ENCODE measurements at places on chromosomes 1 and 21. TPM values are rescaled to one million over a fixed set of nuclear protein-coding genes. Genes with fewer than 3 reads are reported as not detected.

The PPIH gene
- total RNA-seq, result 26.0 TPM

The SYTL1 gene
- 0.09 TPM for total RNA-seq

The MRPS21 gene
- 15.8 TPM for total RNA-seq

The PTTG1IP gene
- 233 TPM for total RNA-seq

The TAL1 gene
- total RNA-seq, result 0.08 TPM

The SLC2A5 gene
- 0.90 TPM for total RNA-seq

The DNALI1 gene
- 13.7 TPM for total RNA-seq

The NR0B2 gene
- not detected for total RNA-seq

The CLEC20A gene
- not detected for total RNA-seq

The SRGAP2B gene
- total RNA-seq, result 99.2 TPM

The SAMSN1 gene
- total RNA-seq, result not detected

The METTL25B gene
- total RNA-seq, result 10.9 TPM

The MYOG gene
- not detected for total RNA-seq

The NPPB gene
- not detected for total RNA-seq

The TNFRSF1B gene
- 10.7 TPM for total RNA-seq

The ETV3L gene
- not detected for total RNA-seq

The GUCA2B gene
- not detected for total RNA-seq

The SYNC gene
- total RNA-seq, result 141 TPM

The MAEL gene
- total RNA-seq, result not detected

The HAPLN2 gene
- total RNA-seq, result not detected

The MSH4 gene
- 0.16 TPM for total RNA-seq

The AUNIP gene
- total RNA-seq, result 4.8 TPM

The FAM163A gene
- total RNA-seq, result not detected

The SIK1 gene
- 4.4 TPM for total RNA-seq

The SPRR2G gene
- total RNA-seq, result not detected

The RYR2 gene
- total RNA-seq, result 0.25 TPM

The IVL gene
- not detected for total RNA-seq

The MAP3K7CL gene
- total RNA-seq, result 6.9 TPM

The ACKR1 gene
- total RNA-seq, result not detected

The KRTAP19-1 gene
- total RNA-seq, result not detected

The ANGPTL3 gene
- under 0.01 TPM for total RNA-seq

The SPRR4 gene
- not detected for total RNA-seq

The TFAP2E gene
- total RNA-seq, result 0.18 TPM

The KCNH1 gene
- total RNA-seq, result not detected

The TTLL7 gene
- total RNA-seq, result 16.0 TPM

The DYNLT5 gene
- 1.4 TPM for total RNA-seq
